ENCODE measurements at places on chromosomes 16 and 17. TPM values are rescaled to one million over a fixed set of nuclear protein-coding genes. Genes with fewer than 3 reads are reported as not detected.

- no peak for DNase-seq
These were observed 2.6 kb downstream of the PCGF2 start for GRCh38 chr17:38745545-38745944.

DNA sequence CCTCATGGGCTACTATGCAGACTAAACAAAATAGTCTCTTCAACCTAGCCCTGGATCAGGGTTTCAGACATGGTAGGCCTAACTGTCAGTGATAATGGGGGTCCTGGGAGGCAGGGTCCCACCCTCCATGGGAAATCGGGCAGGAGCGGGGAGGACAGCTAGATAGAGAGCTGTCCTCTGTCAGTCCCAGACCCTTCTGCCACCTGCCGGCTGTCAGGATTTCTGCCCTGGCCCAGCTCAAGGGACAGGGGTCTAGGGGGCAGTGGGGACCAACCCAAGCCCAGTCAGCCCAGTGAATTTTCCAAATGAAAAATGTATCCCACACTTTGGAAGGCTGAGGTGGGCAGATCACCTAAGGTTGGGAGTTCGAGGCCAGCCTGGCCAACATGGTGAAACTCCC is 5.3 kb downstream of the CA7 start:
- no peak for DNase-seq

DNA sequence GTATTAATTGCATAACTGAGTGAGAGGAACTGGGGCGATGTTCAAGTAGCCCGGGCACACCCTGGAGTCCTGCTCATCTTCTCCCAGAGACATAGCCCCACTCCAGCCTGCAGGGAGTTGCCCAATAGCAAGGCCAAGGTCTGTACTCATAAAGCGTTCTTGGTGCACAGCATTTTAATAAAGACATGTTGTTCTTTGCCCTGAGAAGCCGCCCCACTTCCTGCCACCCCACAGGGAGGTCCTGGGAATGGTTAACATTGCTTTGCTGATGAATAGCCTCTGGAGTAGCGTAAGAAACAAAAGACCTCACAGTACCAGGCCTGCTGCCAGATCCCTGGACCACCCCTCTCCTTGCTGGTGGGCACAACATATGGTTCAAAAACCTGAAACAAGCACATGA is 21.6 kb upstream of the CDH1 start:
- DNase-seq = no peak

DNA sequence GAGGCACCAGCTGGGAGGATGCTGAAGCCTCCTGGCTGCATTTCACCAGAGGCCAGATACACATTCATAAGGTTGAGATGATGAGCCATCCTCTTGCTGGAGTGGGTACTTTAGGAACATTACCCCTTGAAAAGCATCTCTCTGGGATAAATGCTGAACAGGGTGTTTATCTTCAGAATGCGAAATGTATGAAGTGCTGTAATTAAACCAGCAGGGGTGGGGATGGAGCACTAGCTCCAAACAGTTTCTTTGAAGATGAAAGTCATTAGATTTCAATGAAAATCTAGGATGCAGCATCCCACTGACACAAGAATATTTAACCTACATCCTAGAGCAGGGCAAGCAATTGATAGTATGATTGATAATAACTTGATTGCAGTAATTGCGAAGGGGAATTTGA is 158.1 kb downstream of the CYLD start:
- DNase-seq = no peak

DNA sequence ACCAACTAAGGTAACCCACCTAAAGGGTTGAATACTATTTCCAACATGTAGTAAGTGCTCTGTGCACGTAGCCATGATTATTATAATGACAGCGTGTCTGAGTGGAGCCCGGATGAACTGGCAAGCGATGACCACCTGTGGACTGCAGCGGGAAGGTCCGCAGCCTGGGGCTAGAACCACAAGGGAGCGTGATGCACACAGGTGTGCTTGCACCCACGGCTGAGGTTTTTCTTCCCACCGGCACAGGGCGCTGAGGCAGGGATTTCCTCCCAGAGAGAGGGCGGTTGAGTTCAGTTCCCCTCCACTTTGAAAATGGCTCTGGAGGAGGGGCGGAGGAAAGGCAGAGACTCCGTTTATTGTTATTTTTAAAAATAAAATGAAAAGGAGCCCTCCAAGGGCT is 221.7 kb upstream of the HSBP1 start:
- no peak for DNase-seq

GRCh38 chr16:46662123-46662522 is 26.9 kb downstream of the VPS35 start:
- no peak for DNase-seq

- DNase-seq = no peak
These were observed 385.0 kb downstream of the CDH11 start for GRCh38 chr16:64736857-64737256.

DNA sequence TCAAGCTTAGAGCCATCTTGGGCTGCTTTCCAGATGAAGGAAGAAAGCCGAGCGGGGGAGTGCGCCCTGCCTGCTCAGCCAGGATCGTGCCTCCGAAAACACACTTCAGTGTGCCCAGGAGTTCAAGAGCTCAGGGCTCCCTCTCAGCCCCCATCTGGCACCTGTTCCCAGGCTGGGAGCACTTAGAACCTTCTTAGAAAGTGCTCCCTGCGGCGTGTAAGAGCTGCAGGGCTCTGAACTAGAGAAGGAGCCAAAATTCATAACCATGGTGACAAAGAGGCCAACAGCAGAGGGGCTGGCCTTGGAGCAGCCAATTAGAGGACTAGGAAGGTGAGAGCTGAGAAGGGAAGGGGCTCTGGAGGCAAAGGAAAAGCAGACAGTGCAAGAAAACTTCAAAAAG is 59.0 kb upstream of the TNRC6C start:
- no peak for DNase-seq

DNA sequence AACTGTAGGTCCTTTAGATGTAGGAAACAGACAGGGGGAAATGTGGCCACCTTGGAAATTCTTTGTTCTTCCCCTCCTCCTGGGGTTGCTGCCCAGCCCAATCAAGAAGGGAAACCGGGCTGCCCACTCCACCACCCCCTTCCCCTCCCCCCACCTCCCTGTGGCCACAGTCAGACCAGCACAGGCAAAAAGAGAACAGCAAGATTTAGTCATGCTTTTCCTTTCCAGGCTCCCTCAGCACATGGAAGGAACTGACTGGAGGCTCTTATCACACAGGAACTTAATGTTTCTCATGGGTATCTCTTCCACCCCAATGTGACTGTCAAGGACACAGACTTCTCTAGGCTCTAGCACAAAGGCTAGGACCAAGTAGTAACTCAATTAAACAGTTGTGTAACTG is 3.0 kb upstream of the CCL1 start:
- no peak for DNase-seq

- no peak for DNase-seq
These were observed 155.0 kb upstream of the HS3ST3A1 start for GRCh38 chr17:13756763-13757162.

DNA sequence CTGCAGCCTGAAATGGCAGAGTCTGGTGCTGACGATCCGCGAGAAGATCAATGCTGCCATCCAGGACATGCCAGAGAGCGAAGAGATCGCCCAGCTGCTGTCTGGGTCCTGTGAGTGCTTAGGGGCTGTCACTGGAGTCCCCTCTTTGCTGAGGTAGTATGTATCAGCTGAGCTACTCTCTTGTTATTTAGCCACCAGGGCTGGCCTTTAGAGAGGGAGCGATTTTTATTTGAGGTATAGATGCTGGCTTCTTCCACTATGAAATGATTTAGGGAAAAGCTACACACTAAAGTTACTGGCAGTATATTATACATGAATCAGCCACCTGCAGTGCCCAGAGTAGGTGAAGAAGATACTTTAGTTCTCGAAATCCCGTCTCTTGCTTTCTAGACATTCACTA is 2.6 kb downstream of the CDK5RAP3 start:
- DNase-seq = no peak

DNA sequence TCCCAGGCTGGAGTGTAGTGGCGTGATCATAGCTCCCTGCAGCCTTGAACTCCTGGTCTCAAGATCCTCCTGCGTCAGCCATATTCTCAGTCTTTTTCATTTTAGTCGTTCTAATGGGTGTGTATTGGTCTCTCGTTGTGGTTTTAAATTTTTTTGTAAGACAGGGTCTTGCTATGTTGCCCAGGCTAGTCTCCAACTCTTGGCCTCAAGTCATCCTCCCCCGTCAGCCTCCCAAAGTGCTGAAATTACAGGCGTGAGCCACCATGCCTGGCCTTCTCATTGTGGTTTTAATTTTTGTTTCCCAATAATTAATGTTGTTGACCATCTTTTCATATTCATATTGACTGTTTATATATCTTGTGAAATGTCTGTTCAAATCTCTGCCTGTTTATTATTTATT is 8.6 kb downstream of the TMEM94 start:
- no peak for DNase-seq

Gene MAP2K6
- polyA plus RNA-seq = 0.12 TPM

Gene PRSS53
- 0.97 TPM for polyA plus RNA-seq

Gene GP2
- not detected for polyA plus RNA-seq

Gene TBC1D24
- 3.6 TPM for polyA plus RNA-seq

Gene KLHDC4
- 15.3 TPM for polyA plus RNA-seq

Gene ZSCAN10
- polyA plus RNA-seq = not detected

Gene CPNE2
- 29.2 TPM for polyA plus RNA-seq
